Activated CD4-positive, CD25-positive, alpha-beta regulatory T cell (primary cell): ENCODE measurements at places on chromosomes 5 and 9.

DNA sequence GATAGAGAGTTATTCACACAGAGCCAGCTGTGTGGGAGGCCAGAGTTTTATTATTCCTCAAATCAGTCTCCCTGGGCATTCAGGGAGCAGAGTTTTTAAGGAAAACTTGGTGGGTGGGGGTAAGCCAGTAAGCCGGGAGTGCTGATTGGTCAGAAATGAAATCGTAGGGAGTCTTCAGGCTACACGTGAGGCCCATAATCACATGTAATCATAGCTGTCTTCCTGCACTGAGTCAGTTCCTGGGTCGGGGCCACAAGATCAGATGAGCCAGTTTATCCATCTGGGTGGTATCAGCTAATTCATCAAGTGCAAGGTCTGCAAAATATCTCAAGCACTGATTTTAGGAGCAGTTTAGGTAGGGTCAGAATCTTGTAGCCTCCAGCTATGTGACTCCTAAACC lies 10.8 kb upstream of the TTC39B start:
- DNase-seq, result no peak

DNA sequence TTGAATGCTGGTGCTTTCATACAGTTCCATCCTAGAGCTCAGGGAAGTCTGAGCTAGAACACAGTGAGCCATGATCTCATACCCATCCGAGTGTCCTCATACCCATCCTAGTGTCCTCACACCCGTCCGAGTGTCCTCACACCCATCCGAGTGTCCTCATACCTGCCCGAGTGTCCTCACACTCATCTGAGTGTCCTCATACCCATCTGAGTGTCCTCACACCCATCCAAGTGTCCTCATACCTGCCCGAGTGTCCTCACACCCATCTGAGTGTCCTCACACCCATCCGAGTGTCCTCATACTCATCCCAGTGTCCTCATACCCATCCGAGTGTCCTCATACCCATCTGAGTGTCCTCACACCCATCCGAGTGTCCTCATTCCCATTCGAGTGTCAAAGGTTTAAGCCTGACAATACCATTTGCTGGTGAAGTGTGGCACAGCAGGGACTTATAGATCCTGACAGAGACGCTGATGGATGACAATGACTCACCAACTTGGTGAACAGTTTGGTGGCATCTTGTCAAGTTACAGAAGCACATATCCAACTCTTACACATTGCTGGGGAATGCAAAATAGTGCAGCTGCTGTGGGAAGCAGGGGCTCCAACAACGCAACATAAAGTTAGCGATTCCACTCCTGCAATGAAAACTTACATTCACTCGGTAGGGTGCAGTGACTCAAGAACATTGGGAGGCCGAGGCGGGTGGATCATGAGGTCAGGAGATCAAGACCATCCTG lies 77.0 kb upstream of the COL5A1 start:
- DNase-seq, result no peak

GRCh38 chr9:71955300-71955915 lies 44.0 kb downstream of the C9orf85 start:
- no peak for DNase-seq

DNA sequence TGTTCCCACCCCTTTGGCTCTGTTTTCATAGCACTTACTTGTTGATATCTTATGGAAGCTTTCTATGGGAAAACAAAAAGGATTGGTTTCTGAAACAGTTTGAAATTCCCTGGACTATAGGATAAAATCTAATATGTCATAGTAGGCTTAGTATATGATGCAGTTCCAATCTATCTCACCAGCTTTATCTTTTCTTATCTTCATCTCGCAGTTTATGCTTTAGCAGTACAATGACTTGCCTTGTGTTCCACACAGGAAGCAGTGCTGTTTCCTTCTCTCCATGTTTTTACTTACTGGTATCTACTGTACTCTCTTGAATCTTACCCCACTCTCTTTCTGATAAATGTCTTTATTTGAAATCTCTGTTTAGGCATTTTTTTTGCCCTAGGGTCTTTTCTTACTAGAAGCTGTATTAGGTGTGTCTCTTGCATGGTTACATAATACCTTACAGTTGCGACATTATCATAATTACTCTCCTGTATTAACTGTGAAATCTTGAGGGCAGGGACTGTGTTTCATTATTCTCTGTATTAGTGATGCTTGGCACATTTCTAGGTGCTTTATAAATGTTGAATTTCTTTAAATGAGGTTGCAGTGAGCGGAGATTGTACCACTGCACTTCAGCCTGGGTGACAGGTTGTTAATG lies 76.3 kb downstream of the FOCAD start:
- DNase-seq, result no peak

GRCh38 chr9:108913391-108913790 lies 20.5 kb downstream of the ELP1 start:
- DNase-seq, result no peak

- DNase-seq, result no peak
Measured at GRCh38 chr5:171707442-171707792, 78.2 kb upstream of the SMIM23 start.

GRCh38 chr9:18756712-18757125 lies 276.3 kb downstream of the SAXO1 start:
- DNase-seq, result no peak

DNA sequence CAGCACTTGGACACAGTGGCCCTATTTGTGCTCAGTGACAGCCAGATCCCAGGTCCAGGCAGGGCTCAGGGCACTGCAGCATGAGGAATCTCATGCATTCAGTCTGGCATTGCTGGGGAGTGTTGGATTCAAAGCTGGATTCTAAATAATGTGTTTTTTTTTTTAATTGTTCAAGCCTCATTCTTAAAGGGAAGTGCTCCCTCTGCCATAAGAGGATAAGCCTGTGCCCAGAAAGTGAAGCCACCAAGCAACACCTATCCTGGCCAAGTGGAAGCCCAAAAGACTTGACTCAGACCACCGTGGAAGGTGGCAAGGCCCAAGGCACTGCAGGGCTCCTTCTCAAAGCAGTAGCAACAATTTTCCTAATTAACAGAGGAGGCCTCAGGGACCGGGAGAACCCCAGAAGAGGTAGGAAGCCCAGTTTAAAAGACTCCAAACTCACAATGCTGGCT lies 135.6 kb downstream of the ACTL7B start:
- no peak for DNase-seq

DNA sequence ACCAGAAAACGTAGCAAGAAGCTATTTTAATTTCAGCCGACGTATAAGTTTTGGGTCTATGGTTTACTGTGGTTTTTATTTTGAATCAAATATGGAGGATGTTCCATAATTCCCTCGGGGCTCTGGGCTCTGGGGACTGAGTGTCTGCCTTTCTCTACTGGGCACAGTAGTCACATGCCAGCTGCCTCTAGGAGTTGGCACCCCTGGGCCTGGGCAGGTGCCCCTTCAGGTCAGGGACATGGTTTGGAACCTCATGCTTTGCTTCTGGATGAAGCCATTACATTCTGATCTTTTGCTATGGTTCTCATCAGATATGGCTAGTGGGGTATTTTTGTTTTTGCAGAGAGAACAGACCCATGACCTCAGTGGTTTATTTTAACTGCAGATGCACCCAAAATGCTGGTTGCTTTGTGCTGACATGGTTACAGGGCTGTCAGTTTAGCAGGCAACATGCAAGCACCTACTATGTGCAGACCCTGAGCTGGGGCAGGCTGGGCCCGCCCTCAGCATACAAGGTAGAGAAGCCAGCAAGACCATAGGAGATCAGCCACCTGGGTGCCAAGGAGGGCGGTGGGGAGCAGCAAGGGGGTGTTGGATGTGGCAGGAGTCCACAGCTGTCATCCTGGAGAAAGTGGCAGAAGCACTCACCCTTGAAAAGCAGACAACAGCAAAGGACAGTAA lies 54.5 kb upstream of the PSD2 start:
- DNase-seq, result no peak

GRCh38 chr5:144504929-144505577 lies 334.4 kb downstream of the KCTD16 start:
- no peak for DNase-seq

DNA sequence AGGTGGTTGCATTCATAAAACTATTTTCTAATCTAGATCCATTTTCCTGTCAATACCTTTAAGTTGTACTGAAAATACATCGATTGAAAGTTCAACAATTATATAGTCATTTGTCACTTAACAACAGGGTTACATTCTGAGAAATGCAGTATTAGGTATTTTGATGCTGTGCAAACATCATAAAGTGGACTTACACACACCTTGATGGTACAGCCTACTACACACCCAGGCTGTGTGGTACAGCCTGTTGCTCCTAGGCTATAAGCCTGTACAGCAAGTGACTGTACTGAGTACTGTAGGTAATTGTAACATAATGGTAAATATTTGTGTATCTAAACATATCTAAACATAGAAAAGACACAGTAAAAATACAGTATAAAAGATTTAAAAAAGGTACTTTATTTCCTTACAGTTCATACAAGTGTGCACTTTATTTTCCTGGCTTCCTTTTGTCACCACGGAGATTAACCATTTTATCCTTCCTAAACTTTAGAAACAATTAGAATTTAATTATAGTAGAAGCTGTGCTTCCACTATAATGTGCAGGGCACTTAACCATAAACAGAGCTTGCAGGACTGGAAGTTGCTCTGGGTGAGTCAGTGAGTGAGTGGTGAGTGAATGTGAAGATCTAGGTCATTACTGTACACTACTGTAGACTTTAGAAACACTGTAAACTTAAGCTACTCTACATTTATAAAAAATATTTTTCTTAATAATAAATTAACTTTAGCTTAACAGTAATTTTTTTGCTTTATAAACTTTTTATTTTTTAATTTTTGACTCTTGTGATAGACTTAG lies 42.9 kb upstream of the MEF2C start:
- no peak for DNase-seq

DNA sequence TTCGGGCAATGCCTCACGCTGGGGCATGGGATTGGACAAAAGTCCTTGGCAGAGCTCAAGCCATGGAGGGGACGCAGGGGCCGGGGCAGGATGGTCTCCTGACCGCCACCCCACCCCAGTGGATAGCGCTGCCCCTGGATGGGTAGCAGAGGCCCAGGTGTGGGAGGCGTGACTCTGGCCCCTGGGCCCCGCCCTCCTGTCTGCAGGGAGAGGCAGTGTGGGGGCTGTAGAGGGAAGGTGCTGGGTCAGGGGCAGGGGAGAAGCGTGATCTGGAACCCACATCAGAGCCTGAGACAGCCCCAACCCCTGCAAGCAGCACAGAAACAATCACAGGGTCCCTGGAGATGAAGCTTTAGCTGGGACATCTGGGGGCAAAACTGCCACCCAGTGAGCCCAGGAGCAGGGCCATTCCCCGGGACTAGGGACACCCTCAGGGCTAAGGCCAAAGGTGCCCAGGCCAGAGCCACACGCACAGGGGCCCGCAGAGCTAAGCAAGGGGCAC lies 36.2 kb downstream of the NACC2 start:
- no peak for DNase-seq

- DNase-seq, result no peak
Measured at GRCh38 chr5:154937186-154937717, 759 bp downstream of the GEMIN5 start.

DNA sequence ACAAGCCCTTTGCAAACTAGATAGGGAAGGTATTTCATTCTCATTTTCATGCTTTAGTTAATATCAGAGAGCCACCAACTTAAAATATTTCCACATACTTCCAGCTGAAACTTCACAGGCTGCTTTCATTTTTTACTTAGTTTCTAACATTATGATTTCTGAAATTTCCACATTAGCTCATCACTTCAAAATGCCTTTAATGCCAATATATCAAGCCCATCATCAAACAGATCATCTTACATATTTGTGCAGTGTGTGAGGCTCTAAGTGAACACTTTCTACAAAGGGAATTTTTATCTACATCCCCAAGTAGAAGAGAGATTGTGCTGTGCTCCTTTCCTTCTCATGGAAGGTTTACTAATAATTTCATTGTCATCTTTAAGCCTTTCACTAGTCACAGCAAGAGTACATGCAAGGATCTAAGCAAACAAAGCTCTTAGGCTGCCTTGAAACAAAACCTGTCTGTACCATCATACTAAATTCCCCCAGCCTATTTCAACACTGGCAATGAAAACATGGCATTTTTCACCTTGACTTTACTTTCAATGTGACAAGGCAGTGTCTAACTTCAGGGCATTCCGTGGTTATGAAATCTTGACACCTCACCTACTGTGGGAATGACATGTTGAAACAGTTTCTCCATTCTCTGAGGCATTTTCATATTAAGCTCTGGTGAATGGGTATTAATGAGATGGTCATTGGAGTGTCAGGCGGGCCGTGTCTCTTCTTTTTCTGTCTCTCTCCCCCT lies 45.4 kb downstream of the PPP2R2B start:
- DNase-seq, result no peak

GRCh38 chr5:73450672-73451223 lies 2.2 kb upstream of the FOXD1 start:
- no peak for DNase-seq

DNA sequence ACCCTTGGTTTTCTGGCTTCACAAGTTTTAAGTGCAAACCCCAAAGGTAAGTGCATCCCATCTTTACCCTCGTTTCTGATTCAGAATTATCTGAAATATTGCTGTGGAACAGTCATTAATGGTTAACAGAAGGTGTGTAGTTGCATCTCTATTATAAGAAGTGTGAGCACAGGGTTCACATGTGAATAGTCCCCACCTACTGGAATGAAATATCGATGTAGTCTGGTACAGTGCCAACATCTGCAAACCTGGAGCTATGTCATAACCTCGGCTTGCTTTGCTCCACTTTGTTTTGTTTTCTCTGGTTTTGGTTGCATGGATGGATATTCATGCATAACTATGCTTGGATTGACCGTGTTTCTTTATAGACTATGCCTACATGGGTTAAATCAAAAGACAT lies 12.6 kb downstream of the HTR4 start:
- DNase-seq, result no peak

DNA sequence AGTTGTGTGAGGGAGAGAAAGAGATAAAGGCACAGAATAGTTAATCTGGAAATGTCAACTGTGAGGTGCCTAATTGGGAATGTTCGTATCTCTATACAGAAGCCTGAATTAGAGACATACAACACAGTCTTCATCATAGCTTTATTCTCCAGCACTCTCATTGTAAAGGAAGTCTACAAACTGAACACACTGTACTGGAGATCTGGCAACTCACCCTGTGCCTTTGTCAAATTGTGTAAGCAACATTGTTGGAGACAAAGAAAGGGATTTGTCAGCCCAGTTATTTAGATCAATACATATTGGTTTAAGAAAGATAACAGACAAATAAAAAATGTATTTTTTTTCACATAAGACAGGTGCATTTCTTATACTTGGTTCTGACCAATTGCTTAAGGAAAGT lies 832.9 kb upstream of the DMAC1 start:
- no peak for DNase-seq

DNA sequence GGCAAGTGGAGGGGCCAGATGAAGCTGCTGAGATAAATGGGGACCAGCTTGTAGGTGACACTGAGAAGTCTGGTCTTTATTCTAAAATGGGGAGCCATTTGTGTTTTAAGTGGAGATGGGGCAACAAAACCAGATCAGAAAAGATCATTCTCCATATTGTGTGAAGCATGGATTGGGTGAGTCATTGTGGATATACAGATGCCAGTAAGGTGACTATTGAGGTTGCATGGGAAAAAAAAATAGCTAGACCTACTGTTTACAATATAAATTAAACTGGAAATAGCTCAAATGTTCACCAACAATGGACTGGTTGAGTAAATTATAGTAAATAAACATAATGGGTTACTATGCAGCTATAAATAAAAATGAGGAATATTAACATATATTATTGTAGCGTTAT lies 5.4 kb upstream of the MAP1B start:
- no peak for DNase-seq
